Vagina (tissue), 2 donors: ENCODE measurements at places on chromosomes 12 and 14. TPM values are rescaled to one million over a fixed set of nuclear protein-coding genes. Genes with fewer than 3 reads are reported as not detected.

KCNH5 gene
- total RNA-seq, result 0.49 TPM

RNASE3 gene
- not detected for total RNA-seq

DCP1B gene
- total RNA-seq, result 17.4 TPM

HVCN1 gene
- 7.6 TPM for total RNA-seq

KRT2 gene
- total RNA-seq, result 2.0 TPM
